ENCODE measurements at places on chromosomes 11 and 22.

DNA sequence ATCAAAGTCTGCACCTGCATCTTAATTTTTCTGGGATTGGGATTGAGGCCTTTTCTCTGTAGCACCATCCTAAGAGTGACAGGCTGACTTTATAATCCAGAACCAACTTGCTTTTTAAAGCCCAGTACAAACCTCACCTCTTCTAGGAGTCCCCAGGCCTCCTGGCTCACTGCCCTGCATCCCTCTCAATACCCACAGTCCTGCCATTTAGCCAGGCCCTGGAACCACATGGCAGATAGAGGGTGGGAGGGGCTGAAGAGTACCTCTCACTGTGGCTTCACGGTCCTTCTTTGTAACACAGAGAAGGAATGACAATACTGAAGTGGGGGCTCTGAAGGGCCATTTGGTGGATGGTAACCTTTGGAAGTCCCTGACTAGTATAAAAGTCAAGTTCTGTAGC is 63.5 kb upstream of the PHOX2A start:
- DNase-seq: no peak

DNA sequence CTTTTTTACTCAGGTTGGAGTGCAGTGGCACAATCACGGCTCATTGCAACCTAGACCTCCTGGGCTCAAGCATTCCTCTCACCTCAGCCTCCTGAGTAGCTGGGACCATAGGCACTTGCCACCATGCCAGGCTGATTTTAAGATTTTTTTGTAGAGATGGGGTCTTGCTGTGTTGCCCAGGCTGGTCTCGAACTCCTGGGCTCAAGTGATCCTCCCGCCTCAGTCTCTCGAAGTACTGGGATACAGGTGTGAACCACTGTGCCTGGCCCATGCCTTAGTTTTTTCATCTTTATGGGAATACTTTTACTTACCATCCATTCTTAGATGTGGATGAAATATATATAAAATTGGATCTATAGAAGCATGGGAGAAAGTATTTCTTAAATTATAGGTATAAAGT is 5.2 kb downstream of the PACS1 start:
- DNase-seq: no peak

DNA sequence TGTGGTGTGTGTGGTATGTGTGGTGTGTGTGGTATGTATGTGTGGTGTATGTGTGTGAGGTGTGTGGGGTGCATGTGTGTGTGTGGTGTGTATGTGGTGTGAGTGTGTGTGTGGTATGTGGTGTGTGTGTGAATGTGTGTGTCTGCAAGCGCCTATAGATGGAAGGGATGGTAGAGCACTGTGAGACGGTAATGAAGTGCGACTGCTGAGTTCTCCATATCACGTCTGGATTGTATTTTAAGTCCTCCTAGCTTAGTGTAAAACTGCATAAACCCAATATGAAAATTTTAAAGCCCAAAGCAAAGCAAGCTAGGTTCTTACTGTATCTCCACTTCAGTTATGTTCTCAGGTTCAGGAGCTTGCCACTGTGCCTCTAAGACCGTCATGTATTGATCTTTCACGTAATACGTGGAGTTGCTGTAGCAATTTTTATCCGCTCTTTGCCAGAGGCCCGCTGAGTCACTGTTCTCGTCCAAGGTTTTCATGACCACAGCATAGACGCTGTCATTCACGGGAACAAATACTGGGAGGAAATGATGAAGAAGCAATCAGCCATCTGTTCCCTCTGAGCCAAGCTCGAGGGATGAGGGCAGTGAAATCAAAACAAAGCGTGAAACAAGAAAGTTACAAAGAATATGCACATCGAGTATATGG is 5.5 kb downstream of the PLET1 start:
- no peak for DNase-seq

- no peak for DNase-seq
These were observed 71.3 kb downstream of the ATXN10 start for GRCh38 chr22:45742866-45743450.

- no peak for DNase-seq
These were observed 14.3 kb downstream of the MUC5B start for GRCh38 chr11:1237128-1237580.

DNA sequence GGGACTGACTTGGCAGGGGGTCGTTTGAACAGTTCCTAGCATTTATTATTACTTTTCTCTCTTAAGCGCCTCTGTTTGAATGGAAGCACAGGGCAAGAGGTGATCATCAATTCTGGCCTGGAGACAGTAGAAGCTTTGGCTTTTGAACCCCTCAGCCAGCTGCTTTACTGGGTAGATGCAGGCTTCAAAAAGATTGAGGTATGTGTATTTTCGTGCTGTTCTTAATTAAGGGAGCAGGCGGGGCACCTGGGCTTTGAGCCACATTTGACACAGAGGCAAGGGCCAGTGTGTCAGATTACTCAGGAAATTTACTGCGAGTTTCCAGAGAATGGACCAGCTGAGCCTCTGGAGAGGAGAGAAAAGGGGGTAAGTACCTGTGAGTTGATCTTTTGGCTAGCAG is 102.4 kb upstream of the SORL1-AS1 start:
- DNase-seq: no peak

DNA sequence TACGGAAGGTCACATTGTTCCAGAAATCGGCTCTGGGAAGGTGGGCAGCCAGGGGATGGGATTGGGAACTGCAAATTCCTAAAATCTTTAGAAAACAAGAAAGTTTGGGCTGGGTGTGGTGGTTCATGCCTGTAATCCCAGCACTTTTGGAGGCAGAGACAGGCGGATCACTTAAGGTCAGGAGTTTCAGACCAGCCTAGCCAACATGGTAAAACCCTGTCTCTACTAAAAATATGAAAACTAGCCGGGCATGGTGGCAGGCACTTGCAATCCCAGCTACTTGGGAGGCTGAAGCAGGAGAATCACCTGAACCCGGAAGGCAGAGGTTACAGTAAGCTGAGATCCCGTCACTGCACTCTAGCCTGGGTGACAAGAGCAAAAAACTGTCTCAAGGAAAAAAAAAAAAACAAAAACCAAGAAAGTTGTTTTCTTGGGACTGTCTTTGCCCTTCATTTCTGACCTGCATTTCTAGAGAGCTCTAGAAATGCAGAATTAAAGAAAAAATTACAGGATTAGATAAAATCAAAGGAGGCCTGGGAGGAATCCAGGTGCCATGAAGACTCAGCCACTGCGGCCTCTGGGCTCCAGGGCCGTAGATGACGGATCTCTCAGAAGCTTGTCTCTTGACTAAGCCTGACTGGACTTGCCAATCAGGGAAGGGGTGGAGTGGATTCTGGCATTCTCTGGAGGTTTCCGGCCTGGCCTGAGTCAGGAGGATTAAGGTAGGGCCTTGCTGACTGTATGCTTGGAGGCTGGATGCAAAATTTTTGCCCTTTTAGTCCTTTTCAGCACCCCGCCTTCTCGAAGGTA is 5.3 kb upstream of the MALAT1 start:
- no peak for DNase-seq

GRCh38 chr11:14242187-14242586 is 116.8 kb downstream of the RRAS2 start:
- DNase-seq: no peak

GRCh38 chr11:71203681-71204080 is 48.7 kb downstream of the SHANK2 start:
- no peak for DNase-seq

GRCh38 chr11:79515781-79516180 is 75.0 kb upstream of the TENM4 start:
- DNase-seq: no peak

- no peak for DNase-seq
These were observed 1310.3 kb downstream of the TBC1D22A start for GRCh38 chr22:48072777-48073176.

GRCh38 chr11:116933961-116934360 is 96.5 kb upstream of the APOA1 start:
- DNase-seq: no peak

DNA sequence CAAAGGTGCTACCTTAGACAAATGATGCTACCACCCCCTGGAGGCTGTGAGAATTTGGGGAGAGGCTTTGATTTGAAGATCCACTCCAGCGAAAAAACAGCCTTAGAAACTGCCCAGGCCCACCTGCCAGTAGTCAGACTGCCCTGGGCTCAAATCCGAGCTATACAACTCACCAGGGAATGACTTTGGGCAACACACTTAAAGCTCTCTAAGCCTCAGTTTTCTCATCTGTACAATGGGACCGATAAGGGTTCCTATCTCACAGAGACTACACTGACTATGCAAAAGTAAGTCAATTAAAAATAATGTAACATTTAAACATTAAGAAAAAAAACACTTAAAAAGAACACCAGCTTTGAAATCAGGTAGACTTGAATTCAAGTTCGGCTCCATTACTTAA is 19.9 kb downstream of the VWCE start:
- DNase-seq: no peak

DNA sequence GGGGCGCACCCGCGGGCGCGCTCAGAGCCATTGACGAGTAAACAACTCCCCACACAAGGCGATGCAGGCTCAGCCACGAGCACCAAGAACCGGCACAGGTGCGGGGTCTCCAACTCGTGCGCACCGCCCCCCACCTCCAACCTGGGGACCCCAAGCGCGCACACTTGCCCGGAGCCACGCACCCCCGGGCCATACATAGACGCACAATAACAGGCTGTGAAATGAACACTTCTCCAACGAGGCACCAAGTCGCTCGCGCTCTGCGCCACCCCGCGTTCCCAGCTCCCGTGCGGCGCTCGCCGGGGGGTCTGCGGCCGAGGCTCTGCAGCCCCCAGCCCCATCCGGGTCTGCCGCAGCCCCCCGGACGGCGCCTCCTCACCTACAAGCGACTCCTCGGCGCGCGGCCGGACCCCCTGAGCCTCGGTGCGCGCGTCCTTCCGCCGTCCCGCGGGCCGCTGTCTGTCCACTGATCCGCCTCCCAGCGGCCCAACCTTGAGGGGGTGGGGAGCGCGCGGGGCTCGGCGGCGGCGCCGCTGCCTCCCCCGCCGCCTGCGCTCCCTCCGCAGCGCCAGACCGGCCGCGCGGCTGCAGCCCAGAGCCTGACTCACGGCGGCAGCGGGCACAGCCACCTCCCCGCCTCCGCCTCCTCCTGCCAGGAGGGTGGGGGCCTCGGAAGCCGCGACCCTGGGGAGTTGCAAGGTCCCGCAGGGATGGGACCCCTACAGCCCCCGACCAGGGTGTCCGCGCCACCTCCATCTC is 1.6 kb downstream of the IFITM10 start:
- no peak for DNase-seq

DNA sequence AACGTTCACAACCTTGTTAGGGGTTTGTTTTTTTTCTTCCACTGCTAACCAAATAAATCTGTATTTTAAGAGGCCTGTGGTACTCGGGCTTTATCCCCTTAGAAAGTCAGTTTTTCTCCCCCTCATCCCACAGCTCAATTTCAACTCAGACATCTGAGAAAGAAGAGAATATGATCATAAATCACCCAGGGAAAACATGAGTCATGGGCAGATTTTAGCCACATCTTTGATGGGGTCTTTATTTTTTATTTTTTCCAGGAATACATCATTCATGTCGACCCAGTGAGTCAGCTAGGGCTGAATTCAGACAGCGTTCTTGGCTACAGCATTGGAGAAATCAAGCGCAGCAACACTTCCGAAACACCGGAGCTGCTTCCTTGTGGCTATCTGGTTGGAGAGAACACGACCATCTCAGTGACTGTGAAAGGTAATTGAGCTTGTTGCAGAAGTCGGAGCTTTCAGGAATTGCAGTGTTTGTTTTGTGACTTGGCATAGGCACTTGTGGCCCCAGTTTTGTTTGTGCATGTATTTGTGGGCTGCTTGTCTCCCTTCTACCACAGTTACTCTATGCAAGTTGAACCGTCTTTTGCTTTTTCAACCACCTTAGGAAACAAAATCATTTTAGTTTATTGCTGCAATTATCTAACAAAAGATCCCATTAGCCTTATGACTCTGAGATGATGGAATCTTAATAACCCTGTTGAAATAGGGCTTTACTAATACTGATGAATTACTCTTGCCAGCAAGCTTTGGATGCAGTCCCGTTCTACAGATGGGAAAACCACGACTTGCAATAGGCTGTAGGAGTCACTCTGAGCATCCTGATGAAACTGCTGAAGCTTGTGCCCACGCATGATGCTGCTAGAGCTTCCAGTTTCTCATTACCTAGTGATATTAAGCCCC is 62.7 kb downstream of the DBX1 start:
- DNase-seq: no peak

DNA sequence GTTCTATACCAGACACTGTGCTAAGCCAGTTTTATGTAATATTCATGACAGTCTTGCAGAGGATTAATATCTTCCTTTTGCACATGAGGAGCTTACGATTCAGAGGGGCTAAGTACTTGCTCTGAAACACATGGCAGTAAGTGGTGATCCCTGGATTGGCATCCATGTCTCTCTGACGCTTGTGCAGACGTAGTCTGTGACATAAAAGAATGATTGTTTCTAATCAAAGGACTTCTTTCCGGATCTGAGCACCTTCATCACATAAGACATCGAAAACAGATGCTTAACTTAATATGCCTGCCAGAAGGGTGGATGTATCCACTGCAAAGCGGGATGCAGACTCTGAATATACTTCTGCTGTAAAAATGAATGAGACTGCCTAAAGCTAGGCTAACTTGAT is 74.8 kb downstream of the ARHGAP42 start:
- DNase-seq: no peak

DNA sequence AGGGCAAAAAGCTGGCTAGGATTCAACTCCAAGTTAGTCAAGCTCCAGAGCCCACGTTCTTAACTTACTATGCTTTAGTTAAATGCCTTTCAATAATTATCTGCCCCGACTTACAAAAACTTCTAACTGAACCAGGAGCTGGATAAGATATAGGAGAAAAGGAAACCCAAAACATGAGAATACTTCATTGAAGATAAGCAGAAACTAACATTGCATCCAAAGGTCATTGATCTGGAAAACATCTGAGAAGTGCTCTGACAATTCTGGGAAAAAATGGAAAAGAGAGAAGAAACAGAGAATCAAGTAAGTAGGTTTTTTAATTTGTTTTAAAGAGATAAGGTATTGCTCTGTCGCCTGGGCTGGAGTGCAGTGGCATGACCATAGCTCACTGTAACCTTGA is 27.2 kb downstream of the ACAT1 start:
- DNase-seq: no peak

- DNase-seq: no peak
These were observed 166.9 kb downstream of the NAV2 start for GRCh38 chr11:19879307-19880087.

DNA sequence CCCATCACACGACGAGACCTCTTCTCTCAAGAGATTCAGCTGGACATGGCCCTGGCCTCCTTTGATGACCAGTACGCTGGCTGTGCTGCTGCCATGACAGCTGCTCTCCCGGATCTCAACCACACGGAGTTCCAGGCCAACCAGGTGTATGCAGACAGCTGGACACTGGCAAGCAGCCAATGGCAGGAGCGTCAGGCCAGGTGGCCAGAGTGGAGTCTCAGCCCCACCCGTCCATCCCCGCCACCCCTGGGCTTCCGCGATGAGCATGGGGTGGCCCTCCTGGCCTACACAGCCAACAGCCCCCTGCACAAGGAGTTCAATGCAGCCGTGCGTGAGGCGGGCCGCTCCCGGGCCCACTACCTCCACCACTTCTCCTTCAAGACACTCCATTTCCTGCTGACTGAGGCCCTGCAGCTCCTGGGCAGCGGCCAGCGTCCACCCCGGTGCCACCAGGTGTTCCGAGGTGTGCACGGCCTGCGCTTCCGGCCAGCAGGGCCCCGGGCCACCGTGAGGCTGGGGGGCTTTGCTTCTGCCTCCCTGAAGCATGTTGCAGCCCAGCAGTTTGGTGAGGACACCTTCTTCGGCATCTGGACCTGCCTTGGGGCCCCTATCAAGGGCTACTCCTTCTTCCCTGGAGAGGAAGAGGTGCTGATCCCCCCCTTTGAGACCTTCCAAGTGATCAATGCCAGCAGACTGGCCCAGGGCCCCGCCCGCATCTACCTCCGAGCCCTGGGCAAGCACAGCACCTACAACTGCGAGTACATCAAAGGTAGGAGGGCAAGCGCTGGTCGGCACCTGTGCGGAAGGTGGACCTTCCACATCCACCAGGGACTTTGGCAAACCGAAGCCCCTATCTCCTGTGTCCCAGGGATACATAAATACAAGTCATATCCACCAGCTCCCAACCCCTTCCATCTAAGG is 11.3 kb downstream of the CHRNA10 start:
- DNase-seq: no peak

Data from stimulated activated CD4-positive, alpha-beta T cell treated with anti-CD3 and anti-CD28 coated beads, Interleukin-1b, Interleukin-23, amount 100 ng/mL, for 24 hours (primary cell).